Stimulated activated CD4-positive, alpha-beta T cell treated with anti-CD3 and anti-CD28 coated beads, Interleukin-4, amount 100 ng/mL, for 48 hours (primary cell): ENCODE measurements at places on chromosomes 2 and 18.

- no peak for DNase-seq
These were observed 2.7 kb upstream of the PPP1CB start for GRCh38 chr2:28748941-28749340.

GRCh38 chr2:214569419-214570035 lies 158.7 kb downstream of the VWC2L start:
- DNase-seq: no peak

DNA sequence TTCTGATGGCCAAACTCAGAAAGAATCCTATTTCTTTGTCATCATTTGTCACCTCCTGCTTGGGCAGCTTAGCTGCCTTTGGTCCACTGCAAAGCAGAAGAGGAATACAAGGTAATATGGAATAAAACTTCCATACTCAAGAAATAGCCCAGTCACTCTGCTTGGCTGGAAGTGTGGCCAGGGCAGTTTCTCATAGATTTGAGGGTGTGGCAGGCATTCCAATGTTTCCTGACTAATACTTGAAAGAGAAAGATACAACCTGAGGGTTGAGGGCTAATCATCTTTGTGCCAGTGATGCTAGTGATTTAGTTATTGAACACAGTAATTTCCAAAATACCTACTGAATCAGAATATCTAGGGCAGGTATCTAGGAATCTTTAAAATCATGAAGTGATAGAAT lies 83.1 kb downstream of the FAM161A start:
- DNase-seq: no peak

- DNase-seq: no peak
These were observed 11.3 kb downstream of the RMP24 start for GRCh38 chr18:35983818-35984217.

GRCh38 chr2:147150241-147150635 lies 694.6 kb upstream of the ACVR2A start:
- DNase-seq: no peak

- DNase-seq: no peak
These were observed 138.8 kb upstream of the CTAGE1 start for GRCh38 chr18:22556222-22557167.

GRCh38 chr2:209383212-209383611 lies 40.6 kb upstream of the MAP2 start:
- no peak for DNase-seq
